ENCODE measurements at places on chromosomes 11 and 22.

DNA sequence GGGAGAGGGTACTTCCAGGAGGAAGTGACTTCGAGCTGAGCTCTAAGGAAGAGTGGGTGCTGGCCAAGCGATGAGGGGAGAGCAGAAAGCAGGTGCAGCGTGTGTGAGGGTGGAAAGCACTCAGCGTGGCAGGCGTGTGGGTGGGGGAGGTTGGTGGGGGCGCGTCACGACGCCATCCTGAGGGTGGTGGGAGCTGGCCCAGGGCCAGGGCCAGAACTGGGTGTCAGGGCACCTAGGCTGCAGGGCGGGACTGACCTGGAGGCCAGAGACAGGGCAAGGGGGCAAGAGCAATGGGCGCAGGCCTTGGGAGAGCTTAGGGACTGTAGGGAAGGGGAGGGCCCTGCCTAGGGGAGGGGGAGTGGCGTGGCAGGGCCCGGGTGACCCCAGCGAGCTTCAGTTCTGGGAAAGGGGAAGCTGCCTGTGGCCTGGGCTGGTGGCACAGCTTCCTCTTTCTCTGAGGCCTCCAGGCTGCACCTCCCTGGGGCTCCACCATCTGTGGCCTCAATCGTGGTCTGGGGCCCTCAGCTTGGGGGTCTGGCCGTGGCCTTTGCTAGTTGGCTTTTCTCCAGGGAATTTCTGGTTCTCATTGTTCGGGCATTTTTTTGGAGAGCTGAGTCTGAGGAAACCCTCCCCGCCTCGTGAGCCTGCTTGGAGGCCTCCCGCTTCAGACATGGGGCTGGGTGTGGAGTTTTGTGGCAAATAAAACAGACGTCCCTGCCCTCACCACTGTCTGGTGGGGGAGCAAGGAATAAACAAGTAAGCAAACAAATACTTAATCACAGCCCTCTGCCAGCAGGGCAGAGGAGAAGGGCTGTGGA, 8.9 kb downstream of the RELT start:
- no peak for DNase-seq

DNA sequence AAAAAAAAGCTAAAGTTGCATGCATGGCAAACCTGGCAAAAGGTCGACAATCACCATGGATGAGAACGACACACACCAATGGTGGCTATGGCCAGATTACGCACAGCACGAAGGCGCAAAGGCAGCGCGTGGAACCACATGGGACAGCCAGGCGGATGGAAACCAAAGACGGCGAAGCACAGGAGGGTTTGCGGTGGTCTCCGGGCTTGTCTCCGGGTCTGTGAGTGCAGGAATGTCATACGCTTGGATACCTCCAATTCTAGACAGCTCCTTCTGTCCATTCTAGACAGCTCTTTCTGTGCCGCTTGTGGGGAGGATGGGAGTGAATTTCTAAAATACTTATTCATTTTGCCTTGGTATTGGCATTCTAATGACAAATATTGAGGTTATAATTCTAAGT, 685.4 kb downstream of the BRD1 start:
- no peak for DNase-seq

DNA sequence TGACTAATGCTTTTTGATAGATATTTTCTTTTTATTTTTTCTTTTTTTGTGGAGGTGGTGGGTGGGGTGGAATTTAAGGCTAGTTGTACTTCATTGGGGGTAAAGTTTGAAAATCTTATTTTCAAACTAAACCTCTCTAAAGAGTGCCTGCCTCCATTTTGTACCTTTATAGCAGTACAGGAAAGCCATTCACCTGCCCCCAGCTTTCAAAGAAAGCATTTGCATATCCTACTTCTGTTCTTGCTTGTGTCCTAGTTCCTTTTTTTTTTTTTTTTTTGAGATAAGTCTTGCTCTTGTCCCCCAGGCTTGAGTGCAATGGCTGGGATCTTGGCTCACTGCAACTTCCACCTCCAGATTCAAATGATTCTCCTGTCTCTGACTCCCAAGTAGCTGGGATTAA, 766.2 kb upstream of the LRRC4C start:
- no peak for DNase-seq

DNA sequence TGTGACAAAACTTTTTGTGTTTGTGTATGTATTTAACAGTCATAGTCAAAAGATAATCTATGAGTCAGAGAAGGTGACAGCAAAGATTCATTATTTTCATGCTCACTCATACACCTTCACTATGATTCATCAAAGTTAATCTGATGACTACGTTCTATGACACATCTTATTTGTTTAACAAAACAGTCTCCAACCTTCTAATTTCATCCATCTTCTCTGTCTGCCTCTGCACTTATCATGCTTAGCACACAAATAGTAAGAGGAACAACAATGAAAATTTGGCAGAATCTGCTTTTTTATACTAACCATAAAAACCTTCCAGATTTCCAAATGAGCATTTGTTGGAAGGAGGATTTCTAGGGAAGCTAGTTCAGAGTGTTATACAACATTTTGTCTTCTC, 568.9 kb downstream of the LUZP2 start:
- DNase-seq: no peak

- peak; percentile 56 for DNase-seq
Measured at GRCh38 chr11:2691991-2692875, 7.6 kb downstream of the KCNQ1OT1 start.

DNA sequence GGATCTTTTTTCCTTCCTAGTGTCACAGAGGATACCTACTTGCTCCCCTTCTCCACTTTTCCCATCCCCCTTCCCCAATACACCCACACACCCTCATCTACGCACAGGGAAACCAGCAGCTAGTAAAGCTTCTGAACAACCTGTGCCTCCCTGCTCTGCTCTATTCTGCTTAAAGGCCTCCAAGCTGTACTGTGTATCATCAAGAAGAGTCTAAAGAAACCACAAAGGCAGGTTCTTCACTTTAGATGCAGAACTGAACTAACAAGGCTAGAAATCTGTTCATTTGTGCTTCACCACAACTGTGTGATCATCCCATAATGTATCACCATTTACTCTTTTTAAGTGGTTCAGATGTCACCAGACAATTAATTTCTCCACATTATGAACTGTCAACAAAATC, 132.5 kb downstream of the SGSM3 start:
- no peak for DNase-seq

DNA sequence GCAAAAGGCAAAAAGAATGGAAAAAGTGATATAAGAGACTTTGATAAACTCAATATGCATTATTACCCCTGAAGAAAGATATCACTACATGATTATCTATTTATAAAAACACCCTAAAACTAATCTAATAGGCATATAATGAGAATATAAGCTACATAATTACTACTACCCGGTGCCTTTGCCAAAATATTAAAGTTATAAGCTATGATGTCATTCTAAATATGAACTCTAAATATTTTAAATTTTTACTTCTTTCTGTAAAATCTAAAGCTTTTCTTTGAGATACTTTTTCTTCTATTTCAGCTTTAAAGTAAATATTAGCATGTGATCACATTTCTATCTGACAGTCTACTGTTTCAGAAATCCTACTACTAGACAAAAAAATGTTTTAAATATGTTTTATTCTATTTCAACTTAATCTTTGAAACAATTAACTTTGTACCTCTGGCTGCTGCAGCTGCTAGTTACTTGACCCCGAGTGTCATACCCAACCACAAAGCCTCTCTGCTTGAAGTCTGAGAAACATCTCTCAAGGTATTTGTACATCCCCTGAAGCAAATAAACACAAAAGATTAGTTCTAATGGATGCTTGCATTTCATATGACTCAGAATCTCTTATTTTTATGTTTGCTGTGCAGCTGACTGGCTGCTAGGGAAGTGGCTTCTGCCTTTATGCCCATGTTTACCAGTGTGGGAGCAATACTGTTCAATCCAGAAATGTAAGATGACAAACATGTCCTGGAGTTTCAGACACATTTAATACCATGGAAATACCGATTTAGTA, 26.8 kb downstream of the PGM2L1 start:
- DNase-seq: no peak

GRCh38 chr11:128400382-128401203, 186.8 kb downstream of the ETS1 start:
- DNase-seq: no peak

DNA sequence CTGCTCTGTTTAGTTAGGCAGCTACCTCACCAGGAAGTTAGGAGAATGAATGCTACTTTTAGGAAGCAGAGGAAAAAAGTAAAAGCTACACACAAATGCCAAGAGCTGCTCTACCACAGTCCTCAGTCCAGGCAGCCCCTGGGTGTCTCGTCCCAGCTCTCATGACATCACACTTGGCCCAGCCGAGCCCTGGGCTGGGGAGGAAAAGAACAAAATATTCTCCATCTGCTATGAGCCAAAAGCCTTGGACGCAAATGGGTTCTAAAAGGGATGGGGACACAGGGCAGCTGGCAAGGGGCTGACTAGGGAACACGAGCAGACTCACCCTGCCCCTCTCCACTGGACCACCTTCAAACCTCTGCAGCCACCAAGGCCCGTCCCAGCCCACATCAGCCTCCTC, 26.1 kb downstream of the TMEM184B start:
- no peak for DNase-seq

- no peak for DNase-seq
Measured at GRCh38 chr11:27904358-27905055, 203.4 kb downstream of the KIF18A start.

GRCh38 chr22:49995361-49996118, 17.0 kb downstream of the IL17REL start:
- DNase-seq: no peak

DNA sequence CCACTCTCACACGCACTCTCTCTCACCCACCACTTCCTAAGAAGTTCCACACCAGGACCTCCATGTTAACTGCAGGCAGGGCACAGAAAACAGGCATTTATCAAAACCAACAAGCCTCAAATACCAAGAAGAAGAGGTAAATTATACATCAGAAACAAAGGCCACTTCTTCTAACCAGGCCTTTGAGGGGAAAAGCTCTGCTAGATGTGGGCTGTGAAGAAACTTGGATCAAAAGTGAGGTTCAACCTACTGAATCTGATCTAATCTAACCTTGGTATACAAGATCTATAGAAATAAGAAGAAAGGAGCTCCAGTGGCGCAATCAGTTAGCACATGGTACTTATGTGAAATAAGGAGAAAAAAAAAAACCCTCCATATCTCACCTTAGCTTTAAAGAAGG, 91.9 kb downstream of the FAM168A start:
- no peak for DNase-seq

DNA sequence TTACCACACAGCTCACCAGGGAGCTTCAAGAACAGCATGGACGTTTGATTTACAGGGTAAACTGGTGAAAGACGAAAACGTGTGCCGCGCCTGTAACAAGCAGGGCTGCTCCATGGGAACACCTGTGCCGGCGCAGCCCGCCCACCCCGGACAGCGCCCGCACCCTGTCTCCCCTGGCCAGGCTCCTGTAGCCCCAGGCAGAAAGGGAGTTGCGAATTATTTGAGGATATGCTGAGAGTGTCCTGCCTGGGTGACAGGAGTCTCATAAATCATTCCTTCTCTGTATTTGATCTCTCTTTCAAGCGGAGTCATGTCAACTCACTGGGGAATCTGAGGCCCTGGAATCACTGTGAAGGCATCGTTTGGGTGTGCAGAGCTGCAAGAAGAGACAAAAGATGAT, 804.3 kb downstream of the OPCML start:
- DNase-seq: no peak

DNA sequence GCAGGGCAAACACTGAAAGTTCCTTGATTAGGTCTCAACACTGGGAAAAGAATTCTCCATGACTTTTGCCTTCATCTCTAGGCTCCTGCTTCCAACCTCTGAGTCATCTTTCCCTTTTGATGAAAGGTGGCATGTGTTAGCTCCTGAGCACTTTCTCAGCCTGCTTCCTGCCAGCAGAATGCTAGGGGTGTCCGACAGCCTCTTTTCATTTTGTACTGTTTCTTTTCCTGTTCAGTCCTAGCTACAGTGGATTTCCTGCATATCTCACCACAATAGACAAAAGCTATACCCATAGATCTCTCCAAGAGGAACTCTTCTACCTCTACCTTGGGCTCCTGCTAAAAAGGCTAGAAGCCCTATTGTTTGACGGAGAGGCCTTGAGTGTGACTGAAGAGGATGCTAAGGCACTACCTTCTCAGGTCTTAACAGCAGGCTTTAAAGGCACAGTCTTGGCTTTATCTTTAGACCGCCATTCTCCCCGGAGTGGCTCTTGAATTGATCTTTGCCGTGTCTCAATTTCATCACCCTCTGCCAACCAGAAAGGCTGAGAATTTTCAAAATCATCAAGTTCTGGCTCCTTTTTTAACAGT, 145.5 kb downstream of the RBFOX2 start:
- DNase-seq: no peak

GRCh38 chr11:116637766-116638165, 135.0 kb downstream of the BUD13 start:
- DNase-seq: no peak

DNA sequence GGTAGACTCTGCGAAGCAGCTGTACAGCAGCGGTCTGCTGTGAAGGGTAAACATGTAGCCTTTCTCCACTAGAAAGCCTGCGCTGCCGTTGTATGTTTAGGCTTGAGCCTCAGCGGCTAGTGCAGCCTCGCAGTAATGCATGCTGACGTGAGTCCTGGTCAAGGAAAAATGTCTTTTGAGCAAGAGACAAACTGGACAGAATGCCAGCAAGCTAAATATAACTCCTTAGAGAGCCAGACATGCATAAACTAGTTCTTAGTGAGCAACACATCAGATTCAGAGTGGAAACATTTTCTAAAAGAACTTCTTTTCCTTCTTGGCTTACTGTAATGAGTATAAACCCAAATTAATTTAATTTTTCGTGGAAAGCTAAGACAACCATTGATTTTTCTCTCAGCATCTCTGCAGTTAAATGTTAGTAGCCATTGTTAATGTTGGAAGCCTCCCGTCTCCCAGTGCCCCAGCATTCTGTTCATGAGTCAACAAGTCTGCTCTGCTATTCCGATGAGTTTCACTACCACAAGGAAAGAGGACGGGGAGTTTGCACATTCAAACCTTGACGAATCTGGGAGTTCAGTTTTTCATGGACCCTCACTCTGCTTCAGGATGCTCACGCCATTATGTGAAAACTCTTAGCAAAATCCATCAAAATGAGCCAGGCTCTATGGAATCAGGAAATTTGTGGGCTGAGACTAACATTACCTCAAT, 51.4 kb downstream of the JAM3 start:
- DNase-seq: no peak

DNA sequence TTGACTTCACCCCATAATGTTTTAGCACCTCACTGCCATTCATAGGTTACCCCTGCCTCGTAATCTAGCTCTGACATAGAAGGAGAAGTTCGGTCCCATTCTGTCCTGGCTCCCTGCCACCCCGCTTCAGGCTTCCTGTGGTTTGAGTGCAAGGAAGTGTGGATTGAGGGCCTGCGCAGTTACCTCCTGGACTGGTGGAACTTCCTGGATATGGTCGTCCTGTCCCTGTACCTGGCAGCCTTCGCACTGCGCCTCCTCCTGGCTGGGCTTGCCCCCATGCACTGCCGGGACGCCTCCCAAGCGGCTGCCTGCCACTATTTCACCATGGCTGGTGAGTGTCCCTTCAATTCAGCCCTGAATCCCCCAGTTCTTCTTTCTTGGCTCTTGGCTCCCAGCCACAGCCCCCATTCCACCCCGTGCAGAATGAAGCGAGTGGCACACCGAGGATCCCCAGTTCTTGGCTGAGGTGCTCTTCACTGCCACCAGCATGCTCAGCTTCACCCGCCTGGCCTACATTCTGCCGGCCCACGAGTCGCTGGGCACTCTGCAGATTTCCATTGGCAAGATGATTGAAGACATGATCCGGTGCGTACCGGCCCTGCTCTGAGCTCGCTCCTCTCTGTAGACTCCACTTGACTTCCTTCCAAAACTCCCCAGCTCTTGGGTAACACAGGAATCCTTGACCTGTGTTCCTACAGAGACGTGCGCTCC, 15.4 kb downstream of the ART5 start:
- no peak for DNase-seq
